CD4-positive, alpha-beta T cell treated with Interleukin-10 for 1 hour (primary cell): ENCODE measurements at places on chromosomes 11 and 22.
A peak's percentile ranks its signal among the peaks of the same experiment; 100 is the strongest.

DNA sequence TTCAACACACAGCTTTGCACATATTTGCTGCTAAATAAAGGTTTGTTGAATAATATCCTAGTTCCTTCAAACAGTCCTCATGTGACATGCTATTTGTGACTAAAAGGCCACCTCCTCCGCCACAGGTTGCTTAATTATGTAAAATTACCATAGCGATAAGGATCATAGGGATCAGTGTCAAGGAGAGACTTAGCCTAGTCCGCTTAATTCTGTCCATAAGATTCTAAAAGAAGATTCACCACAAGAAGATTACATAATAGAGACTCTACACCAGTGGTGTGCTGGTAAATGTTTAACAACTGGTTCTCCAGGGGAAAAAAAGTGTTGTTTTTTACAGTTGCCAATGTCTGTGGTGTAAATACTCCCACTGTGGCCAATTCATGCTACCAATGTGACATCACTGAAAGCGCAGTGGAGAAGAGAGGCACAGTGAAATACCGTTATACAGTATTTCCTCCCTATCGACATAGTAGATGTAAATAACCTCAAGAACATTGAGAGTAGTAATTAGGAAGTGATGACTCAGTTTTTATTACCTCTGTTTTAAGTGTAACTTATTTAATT lies 4.2 kb upstream of the CHRDL2 start:
- peak; percentile 13 for DNase-seq

- DNase-seq, result no peak
Observed at GRCh38 chr11:68167474-68167873, 45.6 kb downstream of the KMT5B start.

DNA sequence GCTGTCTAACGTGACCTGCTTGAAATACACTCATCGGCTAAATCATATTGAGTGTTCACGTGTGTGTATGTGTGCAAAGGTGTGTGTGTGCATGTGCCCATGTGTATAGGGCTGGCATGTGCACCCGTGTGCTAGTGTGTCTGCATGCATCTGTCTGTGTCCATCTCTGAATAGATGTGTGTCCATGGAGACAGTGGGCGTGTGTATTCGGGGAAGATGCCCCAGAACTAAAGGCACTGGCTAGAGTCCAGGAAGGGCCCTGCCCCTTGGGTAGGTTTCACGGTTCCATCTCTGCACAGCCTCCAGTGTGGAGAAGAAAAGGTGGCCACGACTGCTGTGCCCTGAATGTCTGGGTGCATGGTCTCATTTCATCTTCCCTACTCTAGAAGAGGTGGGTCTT lies 220.3 kb downstream of the MN1 start:
- DNase-seq, result no peak

- DNase-seq, result no peak
Observed at GRCh38 chr11:130849215-130849568, 67.1 kb downstream of the SNX19 start.

- no peak for DNase-seq
Observed at GRCh38 chr11:94424011-94424410, 22.8 kb upstream of the GPR83 start.
